Stimulated activated CD4-positive, alpha-beta T cell treated with anti-CD3 and anti-CD28 coated beads, Interleukin-15, amount 100 ng/mL, for 1 hour (primary cell): ENCODE measurements at places on chromosomes 7 and 10.
A peak's percentile ranks its signal among the peaks of the same experiment; 100 is the strongest.

- DNase-seq = no peak
Measured at GRCh38 chr10:30436191-30436611, 2.2 kb downstream of the MAP3K8 start.

DNA sequence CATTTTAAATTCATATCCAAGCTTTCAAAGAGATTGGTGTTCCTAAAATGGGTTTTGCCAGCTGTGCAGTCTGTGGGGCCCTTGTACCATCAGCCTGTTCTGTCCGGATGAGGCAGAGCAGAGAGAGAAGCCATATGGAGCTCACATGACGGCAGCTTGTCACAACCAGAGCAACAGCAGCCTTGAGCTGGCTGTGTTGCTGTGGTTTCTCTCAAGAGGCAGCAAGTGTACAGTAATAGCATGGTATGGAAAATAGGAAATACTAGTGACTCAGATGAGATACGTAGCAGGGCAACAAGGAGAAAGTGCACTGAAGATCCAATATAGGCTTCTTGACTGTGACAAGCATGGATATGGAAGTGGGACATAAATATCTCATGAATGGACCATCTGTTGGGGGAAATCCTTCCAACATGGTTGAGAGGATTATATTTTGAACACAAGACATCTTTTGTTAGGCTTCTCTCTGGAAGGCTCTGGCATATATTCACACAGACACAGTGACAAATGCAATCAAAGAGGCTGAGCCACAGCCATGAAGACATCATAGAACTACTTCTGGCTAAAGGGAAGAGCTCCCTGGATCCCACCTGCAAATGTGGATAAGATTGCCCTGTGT lies 251.0 kb upstream of the TAC1 start:
- no peak for DNase-seq

GRCh38 chr10:132186488-132187429 lies at the start of gene DPYSL4:
Gene DPYSL4, plus strand, starts transcription at chr10:132186948. Its CDS starts 116 bp downstream, at chr10:132187064.
- DNase-seq = no peak

GRCh38 chr7:112226701-112227276 lies 20.3 kb downstream of the ZNF277 start:
- no peak for DNase-seq

GRCh38 chr10:126097558-126098225 lies 201.3 kb downstream of the FANK1 start:
- no peak for DNase-seq

DNA sequence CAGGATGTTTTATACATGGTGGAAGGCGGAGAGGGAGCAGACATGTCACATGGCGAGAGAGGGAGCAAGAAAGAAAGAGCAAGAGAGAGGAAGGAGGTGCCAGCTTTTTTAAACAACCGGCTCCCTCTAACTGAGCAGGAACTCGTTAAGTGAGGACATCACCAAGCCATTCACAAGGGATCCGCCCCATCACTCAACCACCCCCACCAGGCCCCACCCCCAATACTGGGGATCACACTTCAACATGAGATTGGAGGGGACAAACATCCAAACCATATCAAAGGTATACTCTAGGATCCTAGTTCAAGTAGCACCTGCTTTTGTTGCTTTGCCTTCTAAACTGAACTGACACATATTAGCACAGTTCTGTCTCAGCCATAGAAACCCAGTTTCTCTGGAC lies 141.9 kb upstream of the KLF14 start:
- DNase-seq = no peak

- no peak for DNase-seq
Measured at GRCh38 chr7:33356336-33356735, 227.0 kb downstream of the BBS9 start.

- peak; percentile 81 for DNase-seq
Measured at GRCh38 chr10:97318772-97319651, at the start of gene FRAT1. Gene FRAT1, plus strand, starts transcription at chr10:97319271. Its CDS starts 183 bp downstream, at chr10:97319454.
